Putamen (tissue), 1 donor: ENCODE measurements at places on chromosomes 1 and 21.

DNA sequence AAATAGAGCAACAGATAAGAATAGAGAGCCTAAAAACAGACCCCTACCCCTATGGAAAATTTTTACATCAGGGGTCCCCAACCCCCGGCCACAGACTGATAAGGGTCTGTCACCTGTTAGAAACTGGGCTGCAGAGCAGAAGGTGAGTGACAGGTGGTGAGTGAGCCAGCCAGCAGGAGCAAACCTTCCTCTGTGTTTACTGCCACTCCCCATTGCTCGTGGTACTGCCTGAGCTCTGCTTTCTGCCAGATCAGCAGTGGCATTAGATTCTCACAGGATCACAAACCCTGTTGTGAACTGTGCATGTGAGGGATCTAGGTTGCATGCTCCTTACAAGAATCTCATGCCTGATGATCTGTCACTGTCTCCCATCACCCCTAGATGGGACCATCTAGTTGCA is 174.1 kb downstream of the FOXD2 start:
- DNase-seq, result no peak

DNA sequence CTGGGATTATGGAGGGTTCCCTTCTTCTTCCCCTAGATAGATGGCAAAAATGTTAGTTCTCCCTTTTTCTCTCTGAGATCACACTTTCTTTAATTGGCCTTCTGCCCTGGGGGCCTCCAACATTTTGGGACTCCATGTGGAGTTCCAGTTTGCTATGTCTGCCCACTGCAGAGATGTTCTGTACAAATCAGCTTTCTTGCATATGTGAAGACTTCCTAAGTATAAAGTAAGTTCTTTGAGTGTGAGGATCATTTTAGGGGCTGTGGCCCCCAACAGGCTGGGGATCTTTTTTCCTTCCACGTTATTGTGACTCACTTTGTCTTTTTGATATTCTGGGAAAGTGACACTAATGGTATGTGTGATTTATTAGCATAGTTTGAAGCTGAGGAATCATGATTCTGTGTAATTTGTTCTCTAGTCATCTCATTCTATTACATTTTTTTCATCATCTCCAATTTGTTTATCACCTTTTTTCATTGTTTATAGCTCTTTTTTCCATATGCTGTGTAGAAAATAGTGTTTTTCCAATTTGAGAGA is 48.2 kb downstream of the HHAT start:
- DNase-seq, result no peak

- no peak for DNase-seq
Observed at GRCh38 chr1:92709738-92710137, 75.2 kb downstream of the EVI5 start.

GRCh38 chr1:203517426-203518110 is 23.6 kb downstream of the OPTC start:
- DNase-seq, result no peak

- no peak for DNase-seq
Observed at GRCh38 chr1:164495905-164496304, 63.1 kb upstream of the PBX1 start.

GRCh38 chr1:162387226-162388082 is 5.9 kb downstream of the C1orf226 start:
- DNase-seq, result no peak

- DNase-seq, result no peak
Observed at GRCh38 chr1:219460081-219460895, 152.6 kb downstream of the ZC3H11B start.

DNA sequence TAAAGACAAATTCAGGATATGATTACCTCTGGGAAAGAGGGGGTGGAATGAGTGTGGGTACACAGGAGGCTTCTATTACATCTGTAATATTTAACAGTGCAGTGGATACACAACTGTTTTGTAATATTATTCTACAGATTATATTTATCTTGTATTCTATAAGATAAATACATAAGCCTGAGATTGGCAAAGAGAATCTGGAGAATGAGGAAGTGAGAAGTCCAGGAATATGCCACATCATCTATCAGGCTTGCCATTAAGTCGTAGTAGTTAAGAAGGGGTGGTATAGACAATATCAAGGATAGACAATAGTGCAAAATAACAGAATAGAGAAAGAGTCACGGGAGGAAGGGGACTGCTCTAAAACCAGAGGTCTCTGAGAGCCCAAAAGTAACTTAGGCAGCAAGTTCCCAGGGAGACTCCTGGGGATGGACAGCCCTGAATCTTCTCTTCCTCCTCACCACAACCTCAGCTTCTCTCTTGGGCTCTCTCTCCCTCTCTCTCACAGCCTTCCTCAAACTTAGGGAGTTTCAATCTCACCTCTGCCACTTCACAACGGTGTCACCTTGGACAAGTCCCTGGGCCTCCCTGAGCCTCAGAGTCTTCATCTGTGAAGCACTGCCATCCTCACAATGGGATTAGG is 14.0 kb upstream of the PTAFR start:
- no peak for DNase-seq

DNA sequence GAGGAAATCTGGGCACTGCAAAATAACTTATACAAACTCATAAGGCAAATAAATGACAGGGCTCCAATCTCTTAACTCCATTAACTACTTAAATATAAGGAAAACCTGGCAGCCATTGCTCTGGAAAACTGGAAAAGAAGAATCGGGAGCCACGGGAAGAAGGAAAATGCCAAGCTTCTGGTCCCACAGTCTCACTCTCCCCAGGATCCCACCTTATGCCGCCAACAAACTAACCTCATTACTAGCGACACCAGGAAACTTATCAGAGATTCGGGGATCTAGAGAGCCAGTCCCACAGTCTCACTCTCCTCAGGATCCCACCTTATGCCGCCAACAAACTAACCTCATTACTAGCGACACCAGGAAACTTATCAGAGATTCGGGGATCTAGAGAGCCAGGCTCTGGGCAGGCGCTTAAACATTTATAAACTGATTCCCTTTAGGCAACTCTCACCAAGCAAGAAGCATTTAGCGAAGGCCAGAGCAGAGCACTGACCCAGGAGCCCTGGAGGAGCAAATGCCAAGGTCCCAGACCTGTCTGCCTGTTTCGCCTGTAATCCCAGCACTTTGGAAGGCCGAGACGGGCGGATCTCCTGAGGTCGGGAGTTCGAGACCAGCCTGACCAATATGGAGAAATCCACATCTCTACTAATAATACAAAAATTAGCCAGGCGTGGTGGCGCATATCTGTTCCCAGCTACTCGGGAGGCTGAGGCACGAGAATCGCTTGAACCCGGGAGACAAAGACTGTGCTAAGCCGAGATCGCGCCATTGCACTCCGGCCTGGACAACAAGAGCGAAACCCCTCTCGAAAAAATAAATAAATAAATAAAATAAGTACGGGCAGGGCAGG is 720 bp downstream of the PSMB2 start:
- no peak for DNase-seq

DNA sequence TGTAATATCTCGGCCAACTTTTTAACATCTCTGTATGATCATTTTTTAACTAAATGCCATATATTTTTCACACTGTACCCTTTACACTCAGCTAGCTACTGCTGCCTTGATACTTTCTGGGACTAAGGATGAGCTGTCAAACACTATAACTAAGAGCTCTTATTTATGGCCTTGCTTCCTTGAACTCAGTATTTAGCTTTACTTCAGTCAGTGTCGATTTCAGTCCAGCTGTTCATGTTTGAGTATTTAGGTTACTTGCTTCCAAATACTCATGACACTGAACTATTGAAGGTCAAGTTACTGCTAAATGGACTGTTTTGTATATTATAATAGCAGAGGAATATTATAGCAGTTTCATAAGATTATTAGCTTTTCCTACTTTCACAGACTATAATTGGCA is 25.9 kb upstream of the USP25 start:
- DNase-seq, result no peak

- DNase-seq, result no peak
Observed at GRCh38 chr21:30793581-30794314, 19.3 kb downstream of the KRTAP8-1 start.

DNA sequence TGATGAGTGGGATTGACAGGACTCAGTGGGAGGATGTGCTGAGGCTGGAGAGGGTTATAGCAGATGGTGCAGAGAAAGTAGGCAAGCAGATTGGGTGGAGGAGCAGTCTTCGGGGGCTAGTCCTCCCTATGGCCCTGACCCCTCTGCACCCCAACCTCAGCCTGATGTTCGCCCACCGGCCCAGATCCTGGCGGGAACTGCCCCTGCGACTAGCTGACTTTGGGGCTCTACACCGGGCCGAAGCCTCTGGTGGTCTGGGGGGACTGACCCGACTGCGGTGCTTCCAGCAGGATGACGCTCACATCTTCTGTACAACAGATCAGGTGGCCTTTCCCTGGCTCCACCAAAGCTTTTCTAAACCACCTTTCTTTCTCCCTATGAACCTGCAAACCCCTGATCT is 9.6 kb upstream of the ECM1 start:
- no peak for DNase-seq

DNA sequence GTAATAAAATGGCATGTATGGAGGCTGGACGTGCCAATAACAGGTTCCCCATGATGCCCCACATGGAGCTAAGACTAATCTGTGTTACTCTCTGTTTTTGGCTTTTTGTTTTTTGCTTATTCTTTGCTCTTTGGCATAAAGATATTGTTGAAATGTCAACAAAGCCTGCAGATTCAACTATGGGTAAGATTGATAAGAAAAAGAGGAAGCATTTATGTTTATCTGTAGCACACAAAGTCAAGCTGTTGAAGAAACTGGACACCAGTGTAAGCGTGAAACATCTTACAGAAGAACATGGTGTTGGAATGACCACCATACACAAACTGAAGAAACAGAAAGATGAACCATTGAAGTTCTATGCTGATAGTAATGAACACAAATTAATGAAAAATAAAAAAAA is 402.7 kb downstream of the LTN1 start:
- no peak for DNase-seq

DNA sequence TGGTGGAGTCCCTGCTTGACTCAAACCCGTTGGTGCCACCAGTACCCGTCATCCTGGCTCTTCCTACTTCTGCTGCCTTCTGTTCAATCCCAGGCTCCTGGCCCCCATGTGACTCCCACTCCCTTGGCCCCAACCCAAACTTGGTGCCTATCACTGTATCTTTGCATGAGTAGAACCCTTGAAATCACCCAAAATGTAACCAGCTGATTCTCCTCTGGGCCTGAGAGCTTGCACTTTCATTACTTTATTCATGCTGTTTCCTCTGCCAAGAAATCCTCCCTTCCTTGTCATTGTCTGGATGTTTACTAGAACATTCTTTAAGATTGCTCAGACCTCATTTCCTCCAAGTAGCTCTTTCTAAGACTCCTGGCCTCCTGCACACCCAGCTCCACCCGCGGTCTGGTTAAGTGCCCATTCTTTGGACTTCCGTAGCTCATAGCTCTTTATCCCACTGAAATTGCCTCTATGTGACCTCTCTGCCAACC is 15.7 kb downstream of the PTAFR start:
- no peak for DNase-seq

GRCh38 chr1:218516526-218516925 is 171.4 kb downstream of the TGFB2 start:
- no peak for DNase-seq

- no peak for DNase-seq
Observed at GRCh38 chr21:24225431-24225830, 1381.8 kb downstream of the MRPL39 start.

- no peak for DNase-seq
Observed at GRCh38 chr1:177384461-177384860, 213.7 kb downstream of the BRINP2 start.

DNA sequence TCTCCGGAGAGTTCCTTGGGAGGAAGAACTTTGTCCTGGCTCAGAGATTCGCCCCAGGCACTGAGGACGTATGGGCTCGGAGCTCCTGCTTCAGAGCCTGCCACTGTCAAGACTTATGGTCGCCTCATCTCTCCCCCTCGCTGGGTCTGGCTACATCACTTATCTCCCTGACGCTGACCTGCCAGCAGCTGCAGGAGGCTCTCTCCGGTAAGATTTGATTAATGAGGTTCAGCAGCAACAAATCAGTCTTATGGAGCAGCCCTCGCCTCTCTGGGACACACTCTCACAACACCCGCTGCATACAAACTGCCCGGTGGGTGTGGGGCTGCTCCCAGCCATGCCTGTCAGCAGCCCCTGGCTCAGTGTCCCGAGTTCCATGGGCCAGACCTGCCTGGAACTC is 297.8 kb downstream of the RRAGC start:
- no peak for DNase-seq

DNA sequence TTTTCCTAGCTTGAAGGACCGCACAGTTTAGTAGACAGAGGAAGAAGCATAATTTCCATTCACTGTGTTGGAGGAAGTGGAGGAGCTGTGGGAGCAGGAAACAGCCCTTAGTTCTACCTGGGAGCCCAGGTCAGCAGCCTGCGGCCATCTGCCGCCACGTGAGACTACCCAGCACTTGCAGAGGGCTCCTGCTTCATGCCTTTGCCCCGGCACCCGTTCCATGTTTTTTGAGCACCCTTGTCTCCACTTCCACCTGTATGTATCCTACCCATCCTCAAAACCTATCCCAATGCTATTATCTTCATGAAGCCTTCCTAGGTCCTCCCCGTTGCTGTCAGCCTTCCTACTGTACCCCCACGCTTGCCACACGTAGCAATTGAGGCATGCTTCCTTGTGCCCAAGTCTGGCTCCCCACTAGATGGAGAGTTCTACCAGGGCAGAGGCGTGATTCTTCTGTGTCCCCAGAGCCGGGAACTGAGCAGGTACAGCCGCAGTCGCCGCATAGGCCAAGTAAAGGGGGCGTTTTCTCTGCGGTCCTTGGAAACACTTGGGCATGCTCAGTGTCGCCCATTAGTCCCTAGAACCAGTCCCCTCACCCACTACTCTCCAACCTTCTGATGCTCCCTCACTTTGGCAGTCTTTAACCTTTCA is 1.9 kb downstream of the SLC6A9 start:
- DNase-seq, result no peak

DNA sequence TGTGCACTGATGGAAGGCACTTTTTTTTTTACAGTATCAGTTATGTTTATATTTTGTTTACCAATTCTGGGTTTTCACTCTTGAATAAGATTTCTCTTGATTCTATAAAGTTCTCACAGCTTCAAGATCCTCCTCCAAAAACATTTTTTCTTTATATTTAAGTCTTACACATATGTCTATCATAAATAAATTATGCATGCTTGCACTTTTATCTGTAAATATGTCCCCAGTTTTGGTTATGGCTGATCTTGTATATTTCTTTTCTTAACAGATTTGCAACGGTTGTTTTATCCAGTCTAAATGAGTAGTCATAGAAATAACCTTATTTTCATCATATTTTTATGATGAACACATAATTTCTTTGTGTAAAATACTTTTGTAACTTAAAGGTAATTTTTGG is 1456.5 kb downstream of the MRPL39 start:
- DNase-seq, result no peak

- DNase-seq, result peak; percentile 79
Observed at GRCh38 chr1:56551691-56552090, 27.7 kb downstream of the PLPP3 start.

- no peak for DNase-seq
Observed at GRCh38 chr1:21857840-21858670, 46.0 kb downstream of the LDLRAD2 start.

DNA sequence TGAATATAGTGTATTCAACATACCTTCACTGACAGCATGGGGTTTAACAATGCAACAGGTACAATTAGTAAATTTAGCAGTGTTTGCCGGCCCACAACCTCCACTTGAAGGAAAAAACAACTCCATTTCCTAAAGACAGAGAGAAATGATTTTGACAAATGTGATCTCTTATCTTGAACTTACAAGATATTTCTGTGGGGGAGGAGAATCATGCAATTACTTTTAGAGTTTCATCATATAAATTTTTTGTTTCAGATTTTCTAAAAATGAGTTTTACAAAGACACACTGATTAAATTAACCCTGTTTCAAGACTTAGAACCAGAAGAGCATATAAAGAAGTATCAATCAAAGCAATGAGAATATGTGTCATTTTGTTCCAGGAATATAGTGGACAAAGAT is 80.3 kb downstream of the NME7 start:
- DNase-seq, result no peak
